ENCODE measurements at places on chromosomes 16 and 17. TPM values are rescaled to one million over a fixed set of nuclear protein-coding genes. Genes with fewer than 3 reads are reported as not detected.

EFCAB13 gene
- 9.9 TPM for total RNA-seq

GRCh38 chr16:86499889-86500707 lies 10.2 kb upstream of the FOXF1 start:
- DNase-seq, result no peak

GRCh38 chr16:56628486-56629350 lies 3.1 kb downstream of the MT1E start:
- no peak for DNase-seq

DNA sequence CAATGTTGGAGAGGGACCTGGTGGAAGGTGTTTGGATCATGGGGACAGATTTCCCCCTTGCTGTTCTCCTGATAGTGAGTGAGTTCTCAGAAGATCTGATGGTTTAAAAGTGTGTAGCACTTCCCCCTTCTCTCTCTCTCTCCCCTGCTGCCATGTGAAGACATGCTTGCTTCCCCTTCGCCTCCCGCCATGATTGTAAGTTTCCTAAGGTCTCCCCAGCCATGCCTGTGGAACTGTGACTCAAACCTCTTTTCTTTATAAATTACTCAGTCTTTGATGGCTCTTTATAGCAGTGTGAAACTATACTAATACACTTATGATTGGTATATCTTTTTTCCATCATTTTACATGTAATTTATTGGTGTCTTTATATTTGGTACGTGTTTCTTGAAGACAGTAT lies 13.4 kb downstream of the ADGRG5 start:
- DNase-seq, result no peak

KRTAP1-1 gene
- total RNA-seq, result not detected

GRCh38 chr17:28610376-28610775 lies 3.6 kb downstream of the RSKR start:
- DNase-seq, result no peak

KRTAP9-2 gene
- total RNA-seq, result not detected

NTN3 gene
- not detected for total RNA-seq

STAC2 gene
- total RNA-seq, result 0.30 TPM

GJC1 gene
- 18.6 TPM for total RNA-seq

TMEM235 gene
- total RNA-seq, result not detected

IGF2BP1 gene
- not detected for total RNA-seq

GRCh38 chr17:77471984-77472461 lies 331.3 kb downstream of the SEC14L1 start:
- DNase-seq, result no peak

NLRC5 gene
- total RNA-seq, result 57.9 TPM

ACTG1 gene
- 2,372 TPM for total RNA-seq

IGFBP4 gene
- total RNA-seq, result 1,301 TPM

- no peak for DNase-seq
These were observed 44.1 kb downstream of the ABCC1 start for GRCh38 chr16:15993541-15993940.

CALCOCO2 gene
- total RNA-seq, result 167 TPM

DNA sequence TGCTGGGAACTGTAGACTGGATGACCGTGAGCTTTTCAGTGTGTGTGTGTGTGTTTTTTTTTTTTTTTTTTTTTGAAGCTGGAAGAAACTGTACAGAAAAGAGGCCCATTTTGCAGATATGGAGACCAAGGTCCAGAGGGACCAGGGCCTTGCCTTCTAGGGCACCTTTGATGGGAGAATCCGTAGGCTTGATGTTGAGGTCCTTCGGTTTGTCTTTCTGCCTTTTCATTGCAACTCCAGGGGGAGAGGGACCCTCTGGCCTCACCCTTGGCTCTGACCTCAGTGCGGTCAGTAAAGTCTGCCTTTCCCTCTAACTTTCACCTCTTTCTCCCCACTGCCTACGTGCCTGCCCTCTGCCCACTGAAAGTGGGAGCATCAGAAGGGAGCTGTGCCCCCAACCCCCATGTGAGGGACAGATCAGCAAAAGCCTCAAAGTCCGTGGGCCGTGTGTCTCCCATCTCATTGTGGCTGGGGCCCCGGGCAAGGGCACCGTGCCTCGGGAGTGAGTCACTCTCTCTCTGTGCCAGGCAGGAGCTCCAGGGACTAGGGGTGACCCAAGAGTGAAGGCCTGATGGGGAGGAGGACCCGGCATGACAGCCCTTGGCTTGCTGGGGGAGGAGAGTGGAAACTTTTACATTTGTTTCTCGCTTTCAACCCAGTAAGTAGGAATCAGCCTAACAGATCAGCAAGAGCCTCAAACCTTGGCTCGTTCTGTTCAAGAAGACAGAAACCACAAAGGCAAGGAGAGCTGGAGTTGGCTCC lies 123.6 kb downstream of the CMIP start:
- DNase-seq, result no peak

DNA sequence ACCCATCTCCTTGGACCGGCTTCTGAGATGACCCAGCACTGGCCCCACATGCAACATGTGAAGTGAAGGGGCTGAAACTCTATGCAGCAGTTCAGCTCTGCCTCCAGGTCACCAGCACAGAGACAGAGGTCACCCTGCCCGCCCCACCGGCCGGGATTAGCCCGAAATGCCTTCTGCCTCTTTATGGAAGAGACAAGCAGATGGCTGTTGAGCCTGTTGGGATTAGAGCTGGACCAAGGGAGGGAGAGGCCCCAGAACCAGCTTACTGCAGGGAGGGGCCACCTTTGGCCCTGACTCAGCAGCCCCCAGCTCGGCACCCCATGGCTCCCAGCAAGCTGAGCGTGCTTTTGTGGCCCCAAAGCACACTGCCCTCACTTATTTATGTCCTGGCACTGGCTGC lies 5.7 kb downstream of the AIPL1 start:
- DNase-seq, result no peak

GRCh38 chr17:73174126-73174525 lies 9.3 kb downstream of the SSTR2 start:
- no peak for DNase-seq
